ENCODE measurements at places on chromosomes 13 and 19.
A peak's percentile ranks its signal among the peaks of the same experiment; 100 is the strongest.

GRCh38 chr13:87122551-87122950, 548.6 kb upstream of the SLITRK5 start:
- no peaks in the 10 kb centered on the region for H3K27me3 ChIP-seq
- no peaks in the 10 kb centered on the region for H3K36me3 ChIP-seq
- no peak overlapping the region for H3K4me3 ChIP-seq
- no peak overlapping the region for H3K27ac ChIP-seq
- no peak for DNase-seq
- no peaks in the 10 kb centered on the region for H3K4me1 ChIP-seq

DNA sequence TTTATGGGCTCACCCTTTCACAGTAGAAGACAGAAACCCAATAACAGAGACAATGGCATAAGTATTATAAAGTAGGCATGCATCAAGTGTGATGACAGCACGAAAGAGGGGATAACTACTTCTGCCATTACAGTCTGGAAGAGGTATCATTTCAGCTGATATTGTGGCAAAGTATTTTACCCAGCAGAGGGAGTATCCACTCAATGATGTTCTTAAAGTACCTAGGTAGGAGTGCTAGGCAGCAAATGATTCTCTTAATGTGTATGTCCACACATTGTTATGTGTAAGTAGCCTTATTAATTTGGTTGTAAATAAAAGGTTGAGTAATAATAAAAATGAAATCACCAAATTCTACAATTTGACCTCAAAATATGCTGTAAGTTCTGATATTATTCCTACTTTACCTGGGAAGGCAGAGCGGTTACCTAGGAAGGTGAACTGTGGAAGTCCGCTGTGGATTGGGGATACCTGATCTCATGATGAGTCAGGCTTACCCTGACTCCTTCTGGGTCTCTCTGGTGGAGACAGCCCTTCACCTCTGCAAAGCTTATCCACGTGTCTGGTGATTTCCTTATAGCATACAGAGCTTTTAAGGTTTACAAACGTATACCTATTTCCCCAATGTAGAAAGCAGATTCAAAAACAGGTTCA, 4.1 kb upstream of the UBAC2 start:
- no peaks in the 10 kb centered on the region for H3K4me1 ChIP-seq
- no peaks in the 10 kb centered on the region for H3K27me3 ChIP-seq
- no peaks in the 10 kb centered on the region for H3K36me3 ChIP-seq
- H3K27ac ChIP-seq = no peak overlapping the region
- DNase-seq = no peak
- H3K4me3 ChIP-seq = no peak overlapping the region

- peak; percentile 93 for DNase-seq
- H3K36me3 ChIP-seq = peaks cover 4% of the 10 kb centered on the region
Measured at GRCh38 chr19:52336117-52336790, at the start of gene ZNF610. ZNF610 (plus strand) TSS chr19:52336243; CDS start chr19:52349173, 12,930 bp downstream.

DNA sequence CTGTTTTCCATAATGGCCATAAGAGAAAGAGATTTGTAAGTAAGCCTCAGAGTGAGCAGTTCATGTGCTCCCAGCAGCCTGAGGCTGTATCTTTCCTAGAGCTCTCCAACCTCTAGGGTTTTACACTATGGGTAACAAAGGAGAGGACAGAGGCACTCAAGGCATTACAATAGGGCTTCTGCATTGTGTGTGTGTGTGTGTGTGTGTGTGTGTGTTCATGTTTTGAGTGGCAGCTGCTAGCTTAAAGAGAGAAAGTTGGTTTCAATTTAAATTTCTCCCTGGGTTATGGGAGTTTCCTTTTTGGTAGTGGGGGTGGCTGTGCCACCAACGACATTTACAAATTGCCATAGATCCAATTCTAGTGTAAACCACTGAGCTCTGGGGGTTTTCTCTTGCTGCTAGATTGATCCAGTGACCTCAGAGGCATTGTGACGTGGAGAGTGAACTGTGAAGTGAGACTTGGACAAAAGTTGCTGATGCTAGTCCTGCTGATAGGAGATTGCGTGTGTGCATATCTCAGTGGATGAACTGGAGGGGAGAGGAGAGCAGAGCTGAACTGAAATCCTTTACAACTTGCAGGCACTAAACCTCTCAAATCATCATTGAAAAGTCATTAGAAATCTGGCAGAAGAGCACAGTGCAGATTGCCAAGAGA, 67.2 kb upstream of the OLFM4 start:
- no peak for DNase-seq
- no peaks in the 10 kb centered on the region for H3K4me1 ChIP-seq
- no peak overlapping the region for H3K27ac ChIP-seq

- H3K27me3 ChIP-seq = no peaks in the 10 kb centered on the region
- peaks cover 26% of the 10 kb centered on the region for H3K36me3 ChIP-seq
- H3K4me3 ChIP-seq = peak overlapping the region; percentile 68
- peak overlapping the region; percentile 60 for H3K27ac ChIP-seq
- H3K4me1 ChIP-seq = peaks cover 3% of the 10 kb centered on the region
- peak; percentile 94 for DNase-seq
Measured at GRCh38 chr19:1445185-1445931, 4.6 kb upstream of the APC2 start.

GRCh38 chr13:40236566-40237168, 429.8 kb downstream of the FOXO1 start:
- H3K4me3 ChIP-seq = no peak overlapping the region
- no peaks in the 10 kb centered on the region for H3K27me3 ChIP-seq
- no peak for DNase-seq
- no peak overlapping the region for H3K27ac ChIP-seq
- no peaks in the 10 kb centered on the region for H3K4me1 ChIP-seq
- no peaks in the 10 kb centered on the region for H3K36me3 ChIP-seq

- peak; percentile 83 for DNase-seq
- H3K4me1 ChIP-seq = no peaks in the 10 kb centered on the region
- H3K27ac ChIP-seq = peak overlapping the region; percentile 34
- no peak overlapping the region for H3K4me3 ChIP-seq
- H3K36me3 ChIP-seq = no peaks in the 10 kb centered on the region
Measured at GRCh38 chr19:47003611-47004465, 15.8 kb upstream of the NPAS1 start.

DNA sequence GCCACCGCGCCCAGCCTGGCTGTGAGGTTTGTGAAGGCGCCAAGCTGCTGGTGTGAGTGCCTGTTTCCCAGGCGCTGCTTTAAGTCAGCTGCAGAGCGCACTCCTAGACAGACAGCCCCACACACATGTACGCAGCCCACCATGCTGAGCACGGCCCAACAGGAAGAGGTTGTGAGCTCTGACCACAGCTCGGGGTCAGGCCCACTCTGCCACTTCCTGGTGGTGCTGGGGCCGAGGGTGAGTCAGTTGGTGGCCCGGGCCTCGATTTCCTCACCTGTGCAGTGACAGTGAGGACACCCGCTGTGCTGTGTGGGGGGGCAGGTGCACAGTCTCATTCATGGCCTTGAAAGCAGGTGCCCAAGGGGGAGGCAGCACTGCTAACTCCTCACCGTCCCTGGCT, 106.7 kb downstream of the KDM4B start:
- no peaks in the 10 kb centered on the region for H3K27me3 ChIP-seq
- H3K36me3 ChIP-seq = peaks cover 4% of the 10 kb centered on the region
- no peak overlapping the region for H3K27ac ChIP-seq
- no peak for DNase-seq
- H3K4me3 ChIP-seq = no peak overlapping the region

DNA sequence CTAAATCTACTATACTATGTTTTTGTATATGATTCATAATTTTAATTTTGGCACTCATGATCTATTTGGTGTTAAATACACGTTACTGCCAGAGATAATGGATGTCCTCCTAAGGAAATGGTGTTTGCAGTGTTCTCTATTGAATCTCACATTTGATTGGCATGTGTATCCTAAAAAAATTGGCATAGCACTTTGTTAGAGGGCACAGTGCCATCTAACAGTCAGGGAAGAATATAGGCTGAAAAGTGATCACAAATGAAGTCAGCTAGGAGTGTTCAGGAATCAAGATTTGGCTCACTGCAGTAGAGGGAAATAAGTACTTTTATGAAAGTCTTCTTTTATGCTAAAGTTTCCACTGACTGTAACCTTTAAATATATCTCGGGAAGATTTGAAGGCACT, 624.6 kb downstream of the GPC6 start:
- H3K27me3 ChIP-seq = no peaks in the 10 kb centered on the region
- H3K4me3 ChIP-seq = no peak overlapping the region
- no peaks in the 10 kb centered on the region for H3K36me3 ChIP-seq
- no peak overlapping the region for H3K27ac ChIP-seq
- no peak for DNase-seq

GRCh38 chr13:26024558-26024957, 27.3 kb downstream of the SHISA2 start:
- no peaks in the 10 kb centered on the region for H3K36me3 ChIP-seq
- no peak for DNase-seq
- H3K27ac ChIP-seq = no peak overlapping the region
- peaks cover 8% of the 10 kb centered on the region for H3K4me1 ChIP-seq
- no peaks in the 10 kb centered on the region for H3K27me3 ChIP-seq

DNA sequence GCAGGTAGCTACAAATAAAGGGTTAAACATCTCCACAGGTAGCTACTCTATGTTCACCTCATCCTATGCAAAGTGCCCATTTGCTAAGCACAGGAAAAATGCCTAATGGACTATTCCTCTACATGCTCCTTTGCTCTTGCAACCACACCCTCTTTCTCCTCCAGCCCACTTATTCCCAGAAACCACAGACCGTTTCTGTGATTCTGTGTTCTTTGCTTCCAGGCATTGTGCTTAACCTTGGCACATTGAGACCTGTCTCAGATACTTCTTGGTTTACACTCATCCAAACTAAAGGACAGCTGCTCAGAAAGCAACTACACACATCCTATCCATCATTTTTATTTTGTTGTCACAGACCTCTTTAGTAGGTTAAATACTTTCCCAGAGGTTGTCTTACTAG, 785.0 kb upstream of the MIR17HG start:
- H3K36me3 ChIP-seq = no peaks in the 10 kb centered on the region
- H3K27me3 ChIP-seq = no peaks in the 10 kb centered on the region

DNA sequence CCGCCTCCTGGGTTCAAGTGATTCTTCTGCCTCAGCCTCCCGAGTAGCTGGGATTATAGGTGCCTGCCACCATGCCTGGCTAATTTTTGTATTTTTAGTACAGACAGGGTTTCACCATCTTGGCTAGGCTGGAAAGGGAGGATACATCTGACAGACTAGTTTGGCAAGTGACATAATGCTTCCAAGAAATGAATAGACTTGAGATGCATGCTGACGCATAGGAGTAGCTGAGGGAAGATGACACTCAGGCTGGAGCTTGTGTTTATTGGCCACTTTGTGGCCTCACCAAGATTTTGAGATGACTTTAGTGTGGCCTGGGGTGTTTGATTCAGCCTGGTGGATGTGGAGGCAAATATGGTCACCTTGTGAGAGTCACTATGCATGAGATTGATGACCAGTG, 4.0 kb downstream of the ZNF586 start:
- H3K27me3 ChIP-seq = no peaks in the 10 kb centered on the region
- H3K27ac ChIP-seq = no peak overlapping the region
- H3K4me1 ChIP-seq = no peaks in the 10 kb centered on the region
- H3K4me3 ChIP-seq = no peak overlapping the region
- peaks cover 12% of the 10 kb centered on the region for H3K36me3 ChIP-seq
- DNase-seq = no peak

DNA sequence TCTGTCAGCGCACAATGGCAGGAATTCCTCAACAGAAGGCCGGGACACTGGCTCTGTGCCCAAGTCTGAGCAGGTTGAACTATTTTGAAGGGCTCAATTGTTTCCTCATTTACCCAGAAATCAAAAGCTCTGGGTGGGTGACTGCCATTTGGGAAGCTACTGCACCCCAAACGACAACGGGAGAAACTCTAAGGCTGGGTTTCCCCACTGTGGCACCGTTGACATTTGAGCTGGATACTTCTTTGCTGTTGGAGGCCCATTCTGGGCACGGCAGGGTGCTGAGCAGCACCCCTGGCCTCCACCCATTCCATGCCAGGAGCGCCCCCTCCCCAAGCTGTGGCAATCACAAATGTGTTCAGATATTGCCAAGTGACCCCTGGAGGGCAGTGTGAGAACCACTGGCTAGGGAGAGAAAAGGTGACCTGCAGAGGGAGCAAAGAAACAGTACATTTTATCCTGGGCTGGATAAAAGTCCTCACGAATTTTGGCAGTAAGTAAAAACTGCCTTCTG, 62.5 kb downstream of the RFX2 start:
- H3K4me3 ChIP-seq = no peak overlapping the region
- H3K27me3 ChIP-seq = no peaks in the 10 kb centered on the region
- peak; percentile 84 for DNase-seq
- no peaks in the 10 kb centered on the region for H3K36me3 ChIP-seq

GRCh38 chr13:29498426-29499040, 97.0 kb downstream of the SLC7A1 start:
- H3K4me1 ChIP-seq = peaks cover 12% of the 10 kb centered on the region
- no peaks in the 10 kb centered on the region for H3K36me3 ChIP-seq
- no peaks in the 10 kb centered on the region for H3K27me3 ChIP-seq
- no peak overlapping the region for H3K4me3 ChIP-seq

DNA sequence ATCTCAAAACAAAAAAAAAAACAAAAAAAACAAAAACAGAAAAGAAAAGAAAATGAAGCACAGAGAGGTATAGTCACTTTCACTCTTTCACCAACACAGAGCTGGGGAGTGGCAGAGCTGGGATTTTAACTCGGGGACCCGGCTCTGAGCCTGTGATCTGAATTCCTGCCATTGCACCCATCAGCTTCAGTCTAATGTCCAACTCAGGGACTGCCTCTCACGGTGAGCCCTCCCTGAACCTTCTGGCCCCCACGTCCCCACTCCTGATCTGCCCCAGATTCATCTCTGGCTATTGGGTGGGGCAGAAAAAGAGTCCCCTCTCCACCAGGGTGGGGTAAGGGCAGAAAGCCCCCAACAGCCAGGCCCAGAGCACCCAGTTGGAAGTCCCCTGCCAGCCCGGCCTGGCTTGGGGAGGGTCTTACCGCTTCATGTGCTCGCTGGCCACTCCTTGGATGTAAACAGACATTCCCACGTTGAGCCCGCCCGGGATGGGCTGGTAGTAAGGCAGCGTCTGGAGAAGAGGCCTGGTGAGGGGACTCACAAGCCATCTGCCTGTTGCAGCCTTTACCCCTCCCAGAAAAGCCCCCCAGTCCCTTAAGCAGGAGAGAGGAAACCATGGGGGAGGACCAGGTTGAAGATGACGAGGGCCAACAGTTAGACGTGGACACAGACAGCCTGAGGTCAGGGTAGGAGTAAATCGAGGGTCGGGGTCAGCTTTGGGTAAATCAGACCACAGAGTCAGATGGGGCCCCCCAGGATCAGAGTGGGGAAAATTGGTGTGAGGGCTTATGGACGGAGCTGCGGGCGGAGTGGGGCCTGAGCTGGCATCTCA, 520 bp downstream of the LGALS4 start:
- peak; percentile 23 for DNase-seq

- DNase-seq = peak; percentile 37
- H3K4me3 ChIP-seq = no peak overlapping the region
- H3K36me3 ChIP-seq = no peaks in the 10 kb centered on the region
- no peak overlapping the region for H3K27ac ChIP-seq
Measured at GRCh38 chr19:14150770-14151661, 14.6 kb upstream of the ASF1B start.

GRCh38 chr13:79405501-79405830, 589 bp downstream of the RBM26 start:
- H3K27ac ChIP-seq = peak overlapping the region; percentile 97
- peaks cover 23% of the 10 kb centered on the region for H3K4me1 ChIP-seq
- H3K4me3 ChIP-seq = peak overlapping the region; percentile 93
- DNase-seq = no peak
- peaks cover 10% of the 10 kb centered on the region for H3K36me3 ChIP-seq
- H3K27me3 ChIP-seq = no peaks in the 10 kb centered on the region
